ENCODE measurements at places on chromosomes 7 and 10. TPM values are rescaled to one million over a fixed set of nuclear protein-coding genes. Genes with fewer than 3 reads are reported as not detected.

DNA sequence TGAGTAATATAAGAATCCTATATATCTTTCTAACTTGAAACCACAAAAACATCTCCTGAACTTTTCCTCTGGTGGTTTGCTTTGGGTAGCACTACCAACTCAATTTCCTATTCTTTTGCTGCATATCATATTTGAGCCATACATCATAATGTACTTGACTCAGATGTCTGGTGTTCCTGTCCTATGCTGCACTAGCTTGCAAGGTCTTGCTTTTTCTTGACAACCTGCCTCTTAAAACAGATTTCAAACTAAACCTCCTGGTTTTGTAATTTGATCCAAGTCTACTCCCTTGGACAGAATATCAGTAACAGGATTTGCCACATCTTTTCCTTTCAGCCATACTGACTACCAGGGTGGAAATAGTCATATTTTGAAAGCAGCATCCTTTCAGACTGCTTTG is 520.3 kb upstream of the LRRTM3 start:
- DNase-seq: no peak

DNA sequence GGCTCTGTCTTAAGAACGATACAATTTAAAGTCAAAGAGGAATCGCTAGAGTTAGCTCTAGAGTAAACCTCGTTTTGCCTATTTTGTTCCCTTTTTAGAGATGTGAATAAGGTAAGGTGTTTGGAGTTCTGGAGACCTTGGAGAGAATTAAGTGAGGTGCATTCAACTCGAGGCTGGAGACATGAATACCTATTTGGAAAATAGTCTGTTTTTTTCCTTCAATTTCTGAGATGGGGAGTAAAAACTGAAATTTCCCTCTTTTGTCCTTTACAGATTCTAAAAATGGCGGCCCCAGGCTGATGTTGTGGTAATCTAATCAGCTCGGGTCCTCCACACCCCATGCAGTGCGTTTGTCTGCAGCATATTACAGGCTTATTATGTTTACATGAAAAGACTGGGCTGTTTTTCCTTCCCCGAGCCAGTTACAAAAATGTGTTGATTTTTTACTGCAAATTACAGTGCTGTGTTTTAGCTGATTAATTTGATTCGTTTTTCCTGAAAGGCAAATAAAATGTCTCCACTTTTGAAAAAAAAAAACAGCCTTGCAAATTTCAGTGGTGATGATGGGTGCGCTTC is 1.5 kb downstream of the KMT2E start:
- no peak for DNase-seq

DNA sequence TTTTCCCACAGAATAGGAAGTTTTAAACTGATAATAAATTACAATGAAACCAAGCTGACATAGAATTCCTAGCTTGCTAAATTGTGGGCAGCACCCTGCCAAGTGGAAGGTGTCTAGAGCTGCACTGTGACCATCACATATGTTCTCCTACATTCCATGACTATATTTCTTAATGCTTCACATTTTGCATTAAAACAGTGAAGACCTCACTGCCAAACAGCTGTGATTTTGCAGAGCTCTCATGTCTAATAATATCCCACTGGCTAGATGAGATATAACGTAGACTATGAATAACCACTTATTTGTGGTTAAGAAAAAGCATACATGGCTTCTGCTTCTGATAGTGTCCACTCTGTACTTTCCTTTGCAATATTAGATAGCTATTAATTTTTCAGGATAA is 228.3 kb upstream of the TEX47 start:
- no peak for DNase-seq

TRDMT1 gene
- polyA plus RNA-seq: 4.2 TPM

DDX56 gene
- polyA plus RNA-seq: 56.8 TPM

DNA sequence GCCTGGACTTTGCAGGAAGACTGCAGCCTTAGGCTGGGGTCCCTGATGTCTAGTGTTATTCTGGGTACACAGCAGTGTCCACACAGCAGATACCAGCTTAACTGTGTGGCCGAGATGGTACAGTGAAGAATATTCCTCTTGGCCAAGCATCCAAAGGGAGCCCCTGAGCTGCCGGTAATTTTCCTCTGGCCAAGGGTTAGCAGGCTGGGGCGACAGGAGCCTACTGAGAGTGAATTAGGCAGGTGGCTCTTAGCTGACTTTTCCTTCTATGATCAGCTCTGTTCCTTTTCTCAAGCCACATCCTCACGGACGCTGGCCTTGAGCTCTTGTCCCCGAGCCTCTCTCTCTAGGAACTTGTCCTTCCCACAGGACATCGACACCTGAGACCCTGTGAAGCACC is 29.8 kb downstream of the PRKAG2 start:
- DNase-seq: no peak

DNA sequence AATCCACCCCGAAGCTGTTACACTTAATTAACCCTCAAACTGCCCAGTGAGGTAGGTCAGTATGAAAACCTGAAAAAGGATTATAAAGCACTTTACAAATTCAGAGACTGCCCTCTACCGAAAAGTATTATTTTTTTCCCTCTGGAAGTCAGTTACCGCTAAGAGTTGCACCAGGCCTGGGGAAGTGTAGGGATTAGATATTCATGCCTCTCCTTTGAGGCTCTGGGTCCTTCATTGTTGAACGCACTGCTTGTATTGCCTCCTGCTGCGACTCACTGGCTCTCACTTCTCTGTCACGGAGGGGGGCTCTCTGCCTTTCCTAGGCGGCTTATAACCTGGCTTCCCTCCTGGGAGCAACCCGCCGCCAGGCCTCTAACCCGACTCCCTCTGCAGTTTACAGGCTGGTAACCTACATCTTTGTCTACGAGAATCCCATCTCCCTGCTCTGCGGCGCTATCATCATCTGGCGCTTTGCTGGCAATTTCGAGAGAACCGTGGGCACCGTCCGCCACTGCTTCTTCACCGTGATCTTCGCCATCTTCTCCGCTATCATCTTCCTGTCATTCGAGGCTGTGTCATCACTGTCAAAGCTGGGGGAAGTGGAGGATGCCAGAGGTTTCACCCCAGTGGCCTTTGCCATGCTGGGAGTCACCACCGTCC is 2.7 kb downstream of the RHBDD2 start:
- no peak for DNase-seq

- DNase-seq: no peak
These were observed 559 bp upstream of the FKBP14 start for GRCh38 chr7:30027065-30027456.

DNA sequence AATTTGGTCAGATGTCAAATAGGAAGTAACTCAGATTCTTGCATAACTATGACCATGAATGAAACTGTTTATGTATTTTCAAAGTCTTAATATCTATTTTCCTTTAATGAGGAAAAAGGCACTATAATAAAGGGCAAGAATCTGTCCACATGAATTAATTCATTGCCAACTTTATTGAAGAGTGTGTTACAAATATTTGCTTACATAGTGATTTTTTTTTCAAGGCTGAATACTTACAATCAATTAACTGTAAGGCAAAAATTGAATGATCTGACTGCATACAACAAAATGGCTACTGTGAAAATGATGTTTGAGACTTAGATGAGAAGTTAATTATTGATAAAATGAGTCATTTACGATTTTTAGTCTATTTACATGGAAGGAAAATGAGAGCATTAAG is 475.0 kb downstream of the DNAJB9 start:
- DNase-seq: no peak

CYP3A4 gene
- not detected for polyA plus RNA-seq

GRCh38 chr10:23047201-23048050 is 48.0 kb upstream of the MSRB2 start:
- DNase-seq: no peak

- no peak for DNase-seq
These were observed 116.3 kb upstream of the GDF10 start for GRCh38 chr10:47183704-47184041.

- no peak for DNase-seq
These were observed 3.7 kb upstream of the ZFYVE27 start for GRCh38 chr10:97733256-97733655.

DNA sequence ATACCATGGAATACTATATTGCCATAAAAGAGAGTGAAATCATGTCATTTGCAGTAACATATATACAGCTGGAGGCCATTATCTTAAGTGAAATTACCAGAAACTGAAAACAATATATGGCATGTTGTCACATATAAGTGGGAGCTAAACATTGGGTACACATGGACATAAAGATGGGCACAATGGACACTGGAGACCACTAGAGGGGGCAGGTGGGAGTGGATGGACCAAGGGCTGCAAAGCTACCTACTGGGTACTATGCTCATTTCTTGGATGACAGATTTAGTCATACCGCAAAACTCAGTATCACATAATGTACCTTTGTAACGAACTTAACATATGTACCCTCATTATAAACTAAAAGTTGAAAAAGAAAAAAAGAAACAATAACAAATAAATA is 1167.6 kb downstream of the NXPH1 start:
- DNase-seq: no peak

- DNase-seq: no peak
These were observed 79.7 kb upstream of the FAM3C start for GRCh38 chr7:121475806-121476205.

ANKRD7 gene
- not detected for polyA plus RNA-seq

GBX1 gene
- polyA plus RNA-seq: not detected

DNA sequence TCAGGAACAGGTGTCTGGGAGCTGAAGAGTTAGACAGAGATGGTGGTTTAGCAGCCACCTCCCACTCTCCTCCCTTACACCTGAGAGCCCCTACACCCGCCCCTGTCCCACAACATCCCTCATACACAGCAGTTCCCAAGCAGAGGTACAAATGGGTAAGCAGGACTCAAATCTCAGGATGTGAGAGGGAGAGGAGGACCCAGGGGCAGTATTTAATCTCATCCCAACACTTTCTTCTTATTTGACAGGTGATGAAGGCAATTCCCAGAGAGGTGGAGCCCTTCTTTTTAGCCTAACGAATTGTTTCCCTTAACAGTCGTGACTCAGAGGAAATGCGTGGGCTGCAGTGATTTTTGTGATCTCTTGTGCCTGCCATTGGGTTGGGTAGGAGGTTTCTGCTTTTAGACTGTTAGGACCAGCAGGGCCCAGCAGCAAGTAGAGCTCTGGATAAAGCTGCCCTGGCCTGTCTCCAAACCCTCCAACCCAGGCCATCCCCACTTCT is 191.3 kb downstream of the HECW1 start:
- no peak for DNase-seq

WEE2 gene
- not detected for polyA plus RNA-seq

PNLIPRP2 gene
- polyA plus RNA-seq: not detected

GRCh38 chr7:38950309-38950708 is 27.4 kb upstream of the POU6F2 start:
- DNase-seq: no peak

DNA sequence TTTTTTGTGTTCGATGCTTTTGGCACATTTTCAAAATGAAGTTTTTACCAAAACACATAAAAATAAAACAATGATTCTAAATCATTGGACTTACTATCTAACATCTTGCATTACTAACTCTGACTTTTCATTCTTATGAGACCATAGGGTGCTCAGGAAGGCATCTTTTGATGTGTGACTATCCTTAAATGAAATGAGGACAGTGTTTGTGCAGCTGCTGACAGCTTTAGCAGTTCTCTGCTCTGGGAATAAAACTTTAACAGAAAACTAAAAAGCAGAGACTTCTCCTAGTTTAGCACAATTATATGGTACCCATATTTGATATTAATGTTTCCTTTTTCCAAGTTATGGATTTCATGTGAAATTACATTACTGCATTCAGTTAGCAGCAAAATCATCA is 471.6 kb downstream of the ARL4A start:
- no peak for DNase-seq

DNA sequence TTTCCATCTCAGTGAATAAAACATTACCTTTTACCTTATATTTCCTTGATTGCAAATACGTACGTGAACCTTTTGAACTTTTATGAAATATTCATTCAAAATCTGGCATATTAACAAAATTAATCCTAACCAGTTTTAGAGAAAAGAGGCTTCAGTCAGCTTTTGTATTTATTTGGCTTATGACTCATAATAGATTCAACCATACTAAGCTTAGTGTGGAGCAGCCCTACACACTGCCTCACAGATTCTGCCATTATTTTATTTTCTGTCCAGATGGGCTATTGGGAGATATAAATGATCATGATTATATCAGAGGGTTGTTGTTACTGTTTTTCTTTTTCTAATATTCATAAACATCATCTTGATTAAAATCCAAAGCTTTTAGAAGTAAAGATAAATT is 325.5 kb downstream of the GPR37 start:
- no peak for DNase-seq

CDHR1 gene
- polyA plus RNA-seq: not detected

GRCh38 chr10:56035489-56035888 is 325.6 kb downstream of the ZWINT start:
- DNase-seq: no peak

DNA sequence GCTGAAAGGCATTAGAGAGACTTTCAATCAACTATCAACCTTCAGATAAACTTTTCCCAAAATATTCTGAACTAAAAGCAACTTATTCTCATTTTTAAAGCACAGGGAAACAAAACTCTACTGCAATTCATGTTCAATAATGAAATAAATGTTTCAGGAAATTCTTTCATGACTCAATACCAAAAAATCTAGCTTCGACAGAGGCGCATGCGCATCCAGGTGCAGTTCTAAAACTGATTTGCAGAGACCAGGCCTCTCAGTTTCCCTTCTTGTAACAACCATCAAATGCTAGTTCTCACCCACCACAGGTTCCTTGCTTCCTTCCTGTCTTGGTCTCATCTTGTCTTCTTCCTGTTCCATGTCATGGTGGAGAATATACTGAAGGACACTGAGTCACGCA is 55.3 kb upstream of the NRBF2 start:
- DNase-seq: no peak

GRCh38 chr10:110372656-110373055 is 67.9 kb upstream of the SMNDC1 start:
- no peak for DNase-seq

DNA sequence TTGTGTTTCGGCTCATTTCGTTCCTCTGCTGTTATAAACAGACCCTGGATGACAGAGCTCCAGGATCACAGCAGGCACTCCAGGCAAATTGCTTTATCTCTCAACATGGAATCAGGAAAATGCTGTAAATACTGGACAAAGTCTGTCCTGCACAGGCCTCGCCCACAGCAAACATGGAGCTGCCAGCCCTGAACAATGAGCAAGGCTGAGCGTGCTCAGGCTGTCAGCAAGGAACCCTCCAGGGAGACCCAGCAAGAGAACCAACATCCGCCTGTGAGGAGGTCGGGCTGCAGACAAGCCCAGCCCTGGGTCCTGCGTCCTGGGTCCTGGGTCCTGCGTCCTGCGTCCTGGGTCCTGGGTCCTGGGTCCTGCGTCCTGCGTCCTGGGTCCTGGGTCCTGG is 180.8 kb downstream of the PTPRN2 start:
- no peak for DNase-seq

- DNase-seq: no peak
These were observed 227.7 kb upstream of the TEX47 start for GRCh38 chr7:89023206-89023605.

DNAJC1 gene
- polyA plus RNA-seq: 33.2 TPM

TRIM50 gene
- polyA plus RNA-seq: not detected

ZNF282 gene
- 11.6 TPM for polyA plus RNA-seq

SGMS1 gene
- polyA plus RNA-seq: 21.1 TPM

ACTL6B gene
- not detected for polyA plus RNA-seq

ODAD2 gene
- 3.9 TPM for polyA plus RNA-seq

DNA sequence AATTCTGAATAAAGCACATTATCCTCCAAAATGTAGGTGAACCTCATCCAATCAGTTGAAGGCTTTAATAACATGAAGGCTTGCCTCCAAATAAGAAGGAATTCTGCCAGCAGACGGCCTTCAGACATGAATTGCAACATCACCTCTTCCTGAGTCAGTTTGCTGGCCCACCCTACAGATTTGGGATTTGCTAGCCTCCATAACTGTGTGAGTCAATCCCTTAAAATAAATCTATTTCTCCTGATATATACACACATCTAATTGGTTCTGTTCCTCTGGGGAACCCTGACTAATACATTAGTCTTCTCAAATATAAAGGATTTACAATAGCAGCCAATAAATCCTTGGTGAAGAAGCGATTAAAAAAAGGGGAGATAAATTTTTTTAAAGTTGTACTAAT is 34.8 kb upstream of the OSBPL3 start:
- peak; percentile 88 for DNase-seq

SRGN gene
- 127 TPM for polyA plus RNA-seq
